Stimulated activated naive B cell treated with anti-CD40 and anti-IgM and Interleukin-4, amounts not matched to agents 10 μg/mL and 1 μg/mL and 100 μg/mL, for 72 hours (primary cell): ENCODE measurements at places on chromosomes 1 and 21.

DNA sequence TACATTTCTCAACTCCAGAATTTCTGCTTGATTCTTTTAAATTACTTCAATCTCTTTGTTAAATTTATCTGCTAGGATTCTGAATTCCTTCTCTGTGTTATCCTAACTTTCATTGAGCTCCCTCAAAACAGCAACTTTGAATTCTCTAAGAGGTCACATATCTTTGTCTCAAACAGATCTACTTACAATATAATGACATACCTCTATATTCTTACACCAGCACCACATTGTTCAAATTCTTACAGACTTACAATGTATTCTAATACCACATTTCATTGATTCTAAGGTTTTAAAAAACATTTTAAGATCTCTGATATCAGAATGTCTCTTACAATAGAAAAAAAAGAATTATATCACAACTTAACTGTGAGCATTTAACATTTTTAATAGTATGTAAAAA is 77.4 kb downstream of the DIRAS3 start:
- no peaks in the 10 kb centered on the region for H3K4me1 ChIP-seq
- H3K36me3 ChIP-seq: no peaks in the 10 kb centered on the region
- H3K4me3 ChIP-seq: no peak overlapping the region
- DNase-seq: no peak
- H3K27me3 ChIP-seq: no peaks in the 10 kb centered on the region

DNA sequence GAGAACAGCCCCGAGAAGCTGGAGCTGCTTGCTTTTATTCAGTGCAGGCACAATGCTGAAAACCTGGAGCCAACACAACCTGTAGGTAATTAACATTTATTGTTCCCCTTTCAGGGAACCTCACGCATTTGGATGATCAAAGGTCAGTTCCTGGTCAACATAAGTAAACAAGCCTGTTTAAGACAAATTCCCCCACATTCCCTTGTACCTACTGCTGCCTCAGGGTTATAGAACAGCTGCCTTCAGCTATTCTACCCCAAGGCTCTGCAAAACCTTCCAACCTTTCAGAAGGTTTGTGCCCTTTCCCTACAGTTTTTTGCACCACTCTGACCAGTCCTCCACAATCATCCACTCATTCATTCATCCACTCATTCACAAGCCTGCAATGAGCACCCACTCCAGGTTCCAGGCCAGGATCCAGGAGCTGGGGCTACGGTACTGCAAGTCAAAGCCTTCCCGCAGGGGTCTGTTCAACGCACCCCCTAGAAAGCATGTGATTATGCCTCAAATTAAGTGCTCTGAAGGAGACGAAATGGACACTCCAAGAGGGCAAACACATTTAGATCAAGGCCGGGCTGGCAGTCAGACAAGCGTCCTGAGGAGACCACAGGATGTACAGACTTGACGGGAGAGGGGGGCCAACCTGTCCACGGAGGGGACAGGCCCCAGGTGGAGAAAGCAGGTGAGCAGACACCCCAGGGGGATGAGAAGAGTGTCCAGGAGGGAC is 683.9 kb downstream of the MATN1 start:
- H3K27me3 ChIP-seq: peaks cover 12% of the 10 kb centered on the region
- H3K4me3 ChIP-seq: no peak overlapping the region
- H3K36me3 ChIP-seq: peaks cover 6% of the 10 kb centered on the region
- H3K4me1 ChIP-seq: no peaks in the 10 kb centered on the region

DNA sequence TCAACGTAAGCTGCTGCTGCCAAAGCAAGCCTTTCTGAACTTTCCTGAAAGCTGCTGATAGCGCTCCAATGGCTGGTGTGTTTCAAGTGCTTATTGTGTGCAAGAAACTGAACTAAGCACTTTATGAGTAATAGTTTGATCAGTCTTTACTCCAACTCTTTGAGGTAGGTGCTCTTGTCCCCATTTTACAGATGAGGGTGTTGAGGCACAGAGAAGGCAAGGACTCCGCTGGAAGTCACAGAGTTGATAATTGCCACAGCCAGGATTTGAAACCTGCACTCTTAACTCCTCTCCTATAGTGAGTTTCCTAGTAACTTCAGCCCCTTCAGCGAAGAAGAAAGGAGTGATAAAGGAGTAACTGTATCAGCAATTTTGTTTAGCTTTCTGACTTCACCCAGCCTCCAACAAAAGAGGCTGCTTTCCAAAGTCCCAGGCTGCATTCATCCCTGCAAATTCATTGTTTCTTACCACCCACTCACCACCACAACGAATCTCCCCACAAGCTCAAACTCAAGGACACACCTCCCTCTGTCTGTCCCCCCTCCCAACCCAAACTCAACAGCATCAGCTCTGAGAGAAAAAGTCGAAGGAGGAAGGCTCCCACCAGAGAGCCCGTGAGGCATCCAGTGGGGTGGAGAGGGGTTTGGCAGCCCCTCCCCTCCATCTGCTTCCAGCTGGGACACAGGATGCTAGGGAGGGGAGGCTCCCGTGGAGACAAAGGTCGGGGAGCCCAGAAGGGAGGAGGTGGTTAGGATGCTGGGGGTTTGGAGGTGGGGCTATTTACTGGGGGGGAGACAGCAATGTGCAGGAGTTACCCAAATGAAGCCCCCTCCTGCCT is 139.6 kb downstream of the NAV1 start:
- no peaks in the 10 kb centered on the region for H3K36me3 ChIP-seq
- H3K4me1 ChIP-seq: no peaks in the 10 kb centered on the region
- no peak for DNase-seq
- H3K27me3 ChIP-seq: peaks cover 7% of the 10 kb centered on the region

DNA sequence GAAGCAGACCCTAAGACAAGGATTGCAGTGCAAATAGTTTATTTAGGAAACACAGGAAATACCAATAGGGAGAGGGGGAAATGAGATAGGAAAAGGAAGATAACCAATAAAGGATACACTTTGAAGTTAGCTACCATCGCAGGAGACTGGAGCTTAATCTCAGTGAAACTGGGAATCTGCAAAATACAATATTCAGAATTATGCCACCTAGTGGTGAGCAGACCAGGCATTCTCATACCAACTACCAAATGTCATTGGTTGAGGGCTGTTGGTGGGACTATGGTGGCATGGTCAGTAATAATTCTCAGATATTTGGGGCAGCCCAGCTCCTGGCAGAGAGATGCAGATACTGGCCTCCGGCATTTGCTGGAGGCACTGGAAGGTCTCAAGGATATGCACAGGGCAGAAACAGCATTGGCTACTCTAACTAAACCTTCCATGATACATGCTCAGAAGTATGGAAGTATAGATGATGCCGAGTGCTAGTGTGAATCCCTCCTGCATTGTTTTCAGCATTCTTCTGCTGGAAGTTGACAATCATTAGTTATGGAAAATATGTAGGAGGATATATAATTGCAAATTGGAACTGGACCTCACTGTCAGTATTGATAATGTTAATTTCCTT is 11.8 kb upstream of the ZFP69B start:
- H3K27me3 ChIP-seq: no peaks in the 10 kb centered on the region
- no peak overlapping the region for H3K27ac ChIP-seq

DNA sequence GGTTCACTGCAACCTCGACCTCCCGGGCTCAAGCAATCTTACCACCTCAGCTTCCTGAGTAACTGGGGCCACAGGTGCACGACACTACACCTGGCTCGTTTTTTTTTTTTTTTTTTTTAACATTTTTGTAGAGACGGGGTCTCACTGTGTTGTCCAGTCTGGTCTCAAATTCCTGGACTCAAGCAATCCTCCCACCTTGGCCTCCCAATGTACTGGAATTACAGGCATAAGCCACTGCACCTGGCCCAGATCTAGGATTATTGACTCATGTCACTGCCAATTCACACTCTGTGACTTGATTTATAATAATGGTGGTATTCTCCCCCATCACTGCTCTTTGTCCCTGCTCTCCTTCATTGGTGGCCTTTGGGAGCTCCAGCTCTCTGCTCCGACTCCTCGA is 145.1 kb downstream of the PTPRU start:
- peaks cover 29% of the 10 kb centered on the region for H3K27me3 ChIP-seq
- no peak overlapping the region for H3K27ac ChIP-seq
- DNase-seq: no peak

DNA sequence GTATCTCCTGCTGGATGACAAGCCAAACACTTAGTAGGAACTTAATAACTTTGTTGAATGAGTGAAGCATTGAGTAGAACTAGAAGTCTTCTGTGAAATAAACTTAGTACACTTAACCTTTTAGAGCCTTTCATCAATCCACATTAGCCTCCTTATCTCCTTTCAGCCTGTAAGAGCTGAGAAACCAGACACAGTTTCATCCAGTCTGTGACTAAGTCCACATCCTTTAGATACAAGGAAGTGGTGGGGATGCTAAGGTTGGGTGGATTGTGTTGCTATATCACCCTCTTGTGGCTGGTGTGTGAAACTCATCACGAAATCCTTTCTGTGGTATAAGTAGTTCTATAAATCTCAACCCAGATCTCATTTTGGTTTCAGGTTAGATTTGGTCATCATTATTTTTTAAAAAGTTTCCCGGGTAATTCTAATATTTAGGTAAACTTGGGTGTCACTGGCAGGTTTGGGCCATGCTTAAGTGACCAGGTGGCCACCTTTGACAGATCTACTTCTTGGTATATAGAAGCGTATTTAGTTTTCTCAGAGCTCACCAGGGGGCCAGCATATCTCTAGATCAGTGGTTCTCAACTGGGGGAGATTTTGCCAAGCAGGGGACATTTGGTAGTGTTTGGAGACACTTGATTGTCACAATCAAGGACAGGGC is 27.8 kb upstream of the CD84 start:
- no peak for DNase-seq
- peaks cover 56% of the 10 kb centered on the region for H3K4me1 ChIP-seq
- peak overlapping the region; percentile 44 for H3K4me3 ChIP-seq
- peaks cover 73% of the 10 kb centered on the region for H3K36me3 ChIP-seq
- H3K27me3 ChIP-seq: no peaks in the 10 kb centered on the region
- H3K27ac ChIP-seq: peak overlapping the region; percentile 91

- H3K4me1 ChIP-seq: peaks cover 24% of the 10 kb centered on the region
- H3K27me3 ChIP-seq: peaks cover 10% of the 10 kb centered on the region
- no peak overlapping the region for H3K27ac ChIP-seq
- no peaks in the 10 kb centered on the region for H3K36me3 ChIP-seq
Observed at GRCh38 chr1:151540982-151541377, 871 bp downstream of the TUFT1 start.

GRCh38 chr1:119779869-119780356 is 11.2 kb upstream of the HMGCS2 start:
- H3K4me3 ChIP-seq: no peak overlapping the region
- H3K27me3 ChIP-seq: no peaks in the 10 kb centered on the region
- no peaks in the 10 kb centered on the region for H3K36me3 ChIP-seq
- no peak for DNase-seq

DNA sequence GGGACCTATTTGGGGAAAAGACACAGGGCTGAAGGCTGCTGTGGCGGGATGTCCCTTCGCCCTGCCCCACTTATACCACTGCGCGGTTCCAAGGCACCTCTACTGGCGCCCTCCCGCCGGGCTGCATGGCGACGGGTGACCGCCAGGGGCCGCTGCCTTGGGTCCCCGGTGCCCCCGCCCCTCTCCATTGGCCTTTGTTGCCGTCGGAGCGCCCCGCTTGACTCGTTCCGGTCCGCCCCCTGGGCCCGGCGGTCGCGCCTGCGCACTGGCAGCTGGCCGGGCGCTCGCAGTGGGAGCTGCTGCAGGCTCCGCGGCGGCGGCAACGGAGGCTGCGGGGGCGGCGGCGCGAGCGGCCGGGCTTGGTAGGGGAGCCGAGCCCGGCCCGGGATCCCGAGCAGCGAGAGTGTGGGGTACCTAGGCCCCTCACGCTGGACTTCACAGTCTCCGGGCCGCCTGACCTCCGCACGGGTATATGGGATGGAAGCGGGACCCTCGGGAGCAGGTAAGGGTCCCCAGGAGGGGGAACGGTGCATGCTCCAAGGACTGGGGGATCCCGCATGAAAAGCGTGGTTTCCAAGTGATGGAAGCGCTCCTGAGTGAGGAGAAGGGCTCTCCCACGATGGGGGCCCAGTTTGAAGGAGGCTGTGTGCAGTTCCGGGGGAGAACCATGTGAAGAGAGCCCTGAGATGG is at the start of gene AGO1:
Gene AGO1, plus strand, starts transcription at position 265 of the 690 bp plus-strand sequence. Its CDS starts 213 bp downstream, at position 478.
- no peaks in the 10 kb centered on the region for H3K36me3 ChIP-seq
- peak; percentile 94 for DNase-seq
- peaks cover 43% of the 10 kb centered on the region for H3K4me1 ChIP-seq
- H3K4me3 ChIP-seq: peak within 1 kb of the TSS; percentile 100

DNA sequence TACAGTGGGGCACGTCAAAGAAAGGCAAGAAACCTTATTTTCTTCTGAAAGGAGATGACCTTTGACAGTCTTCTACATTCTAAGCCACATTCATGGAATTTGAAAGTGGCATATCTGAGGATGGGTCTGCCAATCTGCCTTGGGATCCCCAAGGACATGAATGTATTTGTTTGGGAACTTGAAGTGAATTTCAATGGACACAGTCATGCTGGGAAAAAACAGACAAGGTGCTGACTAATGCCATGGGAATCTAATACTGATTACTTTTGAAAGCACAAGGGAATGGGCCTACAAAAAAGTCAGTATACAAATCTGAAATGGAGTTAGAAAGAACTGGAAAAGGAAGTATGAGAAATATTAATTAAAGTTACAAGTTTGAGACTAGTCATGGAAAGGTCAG is 128.8 kb downstream of the KCNJ6 start:
- H3K4me3 ChIP-seq: no peak overlapping the region
- H3K36me3 ChIP-seq: no peaks in the 10 kb centered on the region
- H3K4me1 ChIP-seq: no peaks in the 10 kb centered on the region
- H3K27ac ChIP-seq: no peak overlapping the region
- DNase-seq: no peak
- H3K27me3 ChIP-seq: no peaks in the 10 kb centered on the region

DNA sequence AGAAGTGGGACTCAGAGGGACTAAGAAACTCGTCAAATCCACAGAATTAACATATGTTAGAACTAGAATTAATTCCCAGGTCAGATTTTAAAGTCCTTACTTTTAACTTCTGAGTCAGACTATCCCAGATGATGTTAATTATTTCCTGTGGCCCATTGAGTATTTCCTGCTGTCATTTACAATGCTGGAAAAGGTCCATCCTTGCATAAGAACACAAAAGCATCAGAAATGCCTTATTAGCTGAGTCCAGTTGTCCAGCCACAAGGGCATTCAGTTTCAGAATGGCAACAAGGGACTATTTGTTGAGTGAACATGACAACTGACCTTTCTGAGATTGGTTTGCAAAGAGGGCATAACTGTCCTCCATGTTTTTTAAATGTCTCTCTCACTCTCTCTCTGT is 16.5 kb upstream of the HIVEP3 start:
- peaks cover 5% of the 10 kb centered on the region for H3K4me1 ChIP-seq
- no peak overlapping the region for H3K4me3 ChIP-seq
- peaks cover 15% of the 10 kb centered on the region for H3K27me3 ChIP-seq
- no peak overlapping the region for H3K27ac ChIP-seq

DNA sequence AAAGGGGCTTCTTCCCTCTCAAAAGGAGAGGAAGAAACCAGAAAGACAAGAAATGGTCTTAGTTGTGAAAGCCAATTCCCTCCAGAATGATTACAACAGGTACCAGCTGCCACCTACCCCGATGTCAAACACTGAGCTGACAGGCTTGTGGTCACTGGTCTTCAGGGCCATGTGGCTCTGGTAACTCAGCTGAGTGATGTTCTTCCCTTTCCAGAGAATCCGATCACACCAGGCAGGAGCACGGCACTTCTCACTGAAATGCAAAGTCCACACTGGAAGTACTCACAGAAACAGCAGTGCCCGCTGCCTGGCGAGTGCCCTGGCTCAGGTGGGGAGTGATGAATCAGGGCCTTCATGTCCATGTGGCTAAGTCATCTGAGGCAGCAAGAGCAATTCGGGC is 18.7 kb upstream of the MTF1 start:
- H3K4me3 ChIP-seq: no peak overlapping the region
- no peak for DNase-seq
- no peak overlapping the region for H3K27ac ChIP-seq
